NCI-H2029 (cell line): ENCODE measurements at places on chromosomes 7 and 10.

DNA sequence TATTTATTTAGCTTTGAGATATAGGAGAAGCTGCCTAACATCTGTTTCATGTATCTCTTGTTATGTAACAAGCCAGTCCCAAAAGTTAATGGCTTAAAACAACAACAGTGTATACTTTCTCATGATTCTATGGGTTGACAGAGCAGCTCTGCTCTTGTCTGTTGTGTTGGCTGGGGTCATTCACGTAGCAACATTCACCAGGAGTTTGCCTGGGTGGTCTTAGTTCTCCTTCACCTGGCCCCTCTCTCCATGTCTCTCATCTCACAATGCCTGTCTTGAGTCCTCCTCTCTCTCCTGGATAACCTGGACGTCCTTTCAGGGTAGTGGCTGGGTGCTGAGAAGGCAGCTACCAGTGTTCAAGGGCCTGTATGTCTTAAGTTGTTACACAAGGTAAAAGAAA, 27.5 kb downstream of the INPP5F start:
- no peak for DNase-seq

DNA sequence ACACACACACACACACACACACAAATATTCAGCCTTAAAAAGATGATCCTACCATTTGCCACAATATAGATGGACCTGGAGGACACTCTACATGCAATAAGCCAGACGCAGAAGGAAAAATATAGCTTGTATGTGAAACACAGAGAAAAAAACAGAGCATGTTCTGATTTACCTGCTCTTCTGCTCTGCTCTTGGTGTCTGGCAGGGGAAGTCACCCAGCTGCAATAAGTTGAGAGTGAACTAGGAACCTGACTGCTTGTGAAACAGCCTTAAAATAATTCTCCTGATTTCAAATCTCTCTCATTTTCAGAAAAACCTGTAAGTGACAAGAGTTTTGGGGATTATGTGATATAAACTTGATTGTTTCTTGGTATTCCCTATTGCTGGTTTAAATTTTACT, 31.0 kb upstream of the KCND2 start:
- DNase-seq: no peak

DNA sequence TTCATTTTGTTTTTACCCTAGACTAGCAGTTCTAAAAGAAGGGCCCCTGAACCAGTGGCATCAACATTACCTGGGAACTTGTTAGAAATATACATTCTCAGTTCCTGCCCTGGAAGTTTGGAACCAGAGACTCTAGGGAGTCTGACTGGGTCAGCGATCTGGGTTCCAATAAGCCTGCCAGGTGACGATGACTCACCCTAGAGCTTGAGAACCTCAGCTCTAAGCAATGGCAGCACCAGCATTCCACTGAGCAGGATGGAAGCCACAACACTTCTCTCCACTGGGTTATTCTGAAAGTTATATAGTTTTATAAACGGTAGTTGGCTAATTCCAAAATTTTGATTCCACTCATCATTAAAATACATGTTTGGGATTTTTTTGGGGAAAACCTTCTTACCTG, 97.0 kb upstream of the AMPH start:
- no peak for DNase-seq

- DNase-seq: no peak
Observed at GRCh38 chr10:15068802-15069201, 19.8 kb downstream of the ACBD7 start.

DNA sequence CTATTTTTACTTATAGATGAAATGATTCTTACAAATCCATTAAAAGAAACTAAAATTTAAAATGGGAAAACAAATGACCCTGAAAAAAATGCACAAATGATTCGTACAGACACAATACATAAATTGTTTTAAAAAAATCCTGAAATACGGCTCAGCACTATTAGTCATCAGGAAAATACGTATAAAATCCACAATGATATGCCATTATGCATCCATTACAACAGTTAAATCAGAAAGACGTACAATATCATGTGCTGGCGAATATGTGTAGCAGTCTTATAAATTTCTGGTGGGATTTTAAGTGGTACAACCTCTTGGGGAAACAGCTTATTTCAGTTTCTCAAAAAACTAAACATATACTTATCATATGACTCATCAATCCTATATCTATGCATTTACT, 600.1 kb upstream of the STEAP1 start:
- no peak for DNase-seq
